Astrocyte of the spinal cord (primary cell): ENCODE measurements at places on chromosomes 5 and 9.

DNA sequence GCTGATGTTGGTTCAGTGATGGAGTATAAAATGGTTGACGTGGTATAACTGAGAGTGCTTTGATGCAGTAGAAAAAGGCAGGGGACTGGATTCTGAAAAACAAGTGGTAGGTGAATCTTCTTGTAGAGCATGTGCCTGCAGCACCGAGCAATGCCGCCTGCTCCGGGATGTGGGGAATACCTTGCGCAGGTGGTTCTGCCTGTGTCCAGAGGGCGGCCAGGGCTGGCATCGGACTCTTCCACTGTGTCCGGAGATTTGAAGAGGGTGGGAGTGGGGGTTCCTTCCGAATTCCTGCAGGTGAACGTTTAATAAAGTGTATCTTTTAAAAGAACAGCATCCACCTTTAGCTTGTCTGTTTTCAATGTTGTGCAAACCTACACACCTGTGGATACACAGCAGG is 238.0 kb downstream of the FANCC start:
- no peak for DNase-seq

DNA sequence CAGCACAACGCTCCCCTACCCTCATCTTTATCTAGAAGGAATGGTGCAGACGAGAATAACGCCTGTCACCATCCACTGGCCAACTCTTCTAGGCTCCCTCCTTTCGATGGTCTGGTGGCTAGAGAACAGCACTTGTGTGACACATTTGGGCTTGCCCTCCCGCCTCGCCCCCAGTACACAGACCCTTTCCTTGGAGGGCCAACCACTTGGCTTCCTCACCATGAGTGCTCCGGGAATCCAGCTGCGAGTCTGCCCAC is 1.4 kb downstream of the GNAQ start:
- no peak for DNase-seq

DNA sequence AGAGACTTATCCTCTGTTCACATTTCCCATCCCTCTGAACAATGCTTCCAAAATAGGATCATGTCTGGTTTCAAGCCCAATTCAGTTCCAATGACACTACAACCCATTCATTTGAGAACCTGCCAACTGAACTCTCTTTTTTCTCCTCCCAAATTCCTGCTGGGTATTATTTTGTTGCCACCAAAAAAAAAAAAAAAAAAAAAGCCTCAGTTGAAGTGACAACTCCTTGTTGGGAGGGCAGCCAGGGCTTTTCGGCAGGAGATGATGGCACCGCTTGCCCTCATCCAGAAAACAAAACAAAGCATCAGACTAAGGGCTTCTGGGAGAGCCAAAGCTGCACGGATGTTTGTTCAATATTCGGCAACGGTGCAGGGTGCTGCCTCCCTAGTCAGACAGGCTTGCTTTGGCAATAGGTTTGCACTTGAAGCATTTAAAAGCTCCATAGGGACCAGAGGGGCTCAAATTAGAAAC is 30.6 kb upstream of the TRIM32 start:
- no peak for DNase-seq

DNA sequence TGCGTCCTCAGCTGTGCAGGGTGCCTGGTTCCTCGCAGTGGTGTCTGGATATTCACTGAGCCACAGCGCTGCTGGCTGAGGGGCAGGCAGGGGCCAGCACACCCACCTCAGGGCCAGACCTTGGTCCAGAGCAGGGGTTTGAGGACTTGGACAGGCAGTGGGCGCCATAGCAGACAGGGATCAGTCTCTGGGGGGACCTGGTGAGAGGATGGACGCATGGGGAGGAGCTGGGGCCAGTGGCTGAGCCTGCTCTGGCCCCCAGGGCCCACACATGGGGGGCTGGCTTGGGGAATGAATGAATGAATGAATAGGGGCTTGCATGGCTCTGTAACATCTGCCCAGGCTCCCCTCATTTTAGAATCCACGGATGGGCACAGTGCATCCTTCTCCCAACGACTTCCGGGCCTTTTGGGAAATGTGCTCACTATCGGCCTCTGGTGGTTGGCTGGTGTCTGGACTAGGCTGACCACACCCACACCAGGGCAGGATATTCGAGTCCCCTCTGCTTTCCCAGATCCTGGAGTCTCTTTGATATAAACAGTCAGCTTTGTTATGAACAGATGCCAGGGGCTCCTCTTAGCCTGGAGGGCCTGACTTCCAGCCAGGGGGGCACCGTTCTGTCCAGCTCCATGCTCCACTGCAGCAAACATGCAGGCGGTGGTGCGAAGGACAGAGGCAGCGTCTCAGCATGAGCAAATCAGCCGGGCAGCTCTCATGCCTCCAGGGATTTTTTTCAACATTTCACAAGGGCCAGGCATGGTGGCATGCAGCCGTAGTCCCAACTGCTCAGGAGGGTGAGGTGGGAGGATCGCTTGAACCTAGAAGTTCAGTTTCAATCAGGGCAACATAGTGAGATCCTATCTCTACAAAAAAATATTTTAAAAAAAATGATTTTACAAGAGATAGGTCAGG is 62.6 kb downstream of the NEK6 start:
- peak; percentile 40 for DNase-seq

GRCh38 chr5:66633754-66634153 is 37.6 kb downstream of the MAST4 start:
- DNase-seq: no peak

GRCh38 chr5:176853151-176853778 is 42.9 kb downstream of the UNC5A start:
- DNase-seq: no peak
